ENCODE measurements at places on chromosomes 2 and 18.

GRCh38 chr2:11257964-11258363, 86.5 kb downstream of the ROCK2 start:
- DNase-seq: no peak

GRCh38 chr2:50395605-50396297, 636.2 kb downstream of the NRXN1 start:
- DNase-seq: no peak

DNA sequence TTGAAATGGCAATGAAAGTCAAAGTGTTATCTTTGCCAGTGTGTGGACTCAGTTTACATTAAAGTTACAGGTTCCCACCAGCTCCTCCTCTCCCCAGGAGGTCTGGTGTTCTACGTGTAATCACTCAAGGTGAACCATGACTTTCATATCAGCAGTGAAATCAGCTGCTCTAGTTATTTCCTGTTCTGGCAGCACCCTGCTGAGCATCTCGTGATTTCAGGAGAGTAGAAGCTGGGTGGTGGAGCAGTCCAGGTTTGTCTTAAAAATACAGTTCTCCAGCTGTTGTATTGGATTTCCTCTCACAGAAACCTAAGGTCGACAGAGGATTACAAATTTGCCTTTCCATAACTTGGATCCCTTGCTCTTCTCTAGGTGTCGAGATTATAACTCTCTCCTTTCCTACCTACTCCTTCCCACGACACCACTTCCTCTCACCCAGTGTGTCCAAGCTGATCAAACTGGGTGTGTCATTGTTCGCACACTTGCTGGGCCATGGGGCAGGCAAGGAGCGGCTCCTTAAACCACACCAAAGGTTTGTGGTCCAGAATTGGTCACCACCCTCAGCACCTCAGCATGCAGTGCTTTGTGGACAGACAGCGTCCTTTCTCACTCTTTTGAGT, 13.0 kb upstream of the ARHGAP25 start:
- no peak for DNase-seq

DNA sequence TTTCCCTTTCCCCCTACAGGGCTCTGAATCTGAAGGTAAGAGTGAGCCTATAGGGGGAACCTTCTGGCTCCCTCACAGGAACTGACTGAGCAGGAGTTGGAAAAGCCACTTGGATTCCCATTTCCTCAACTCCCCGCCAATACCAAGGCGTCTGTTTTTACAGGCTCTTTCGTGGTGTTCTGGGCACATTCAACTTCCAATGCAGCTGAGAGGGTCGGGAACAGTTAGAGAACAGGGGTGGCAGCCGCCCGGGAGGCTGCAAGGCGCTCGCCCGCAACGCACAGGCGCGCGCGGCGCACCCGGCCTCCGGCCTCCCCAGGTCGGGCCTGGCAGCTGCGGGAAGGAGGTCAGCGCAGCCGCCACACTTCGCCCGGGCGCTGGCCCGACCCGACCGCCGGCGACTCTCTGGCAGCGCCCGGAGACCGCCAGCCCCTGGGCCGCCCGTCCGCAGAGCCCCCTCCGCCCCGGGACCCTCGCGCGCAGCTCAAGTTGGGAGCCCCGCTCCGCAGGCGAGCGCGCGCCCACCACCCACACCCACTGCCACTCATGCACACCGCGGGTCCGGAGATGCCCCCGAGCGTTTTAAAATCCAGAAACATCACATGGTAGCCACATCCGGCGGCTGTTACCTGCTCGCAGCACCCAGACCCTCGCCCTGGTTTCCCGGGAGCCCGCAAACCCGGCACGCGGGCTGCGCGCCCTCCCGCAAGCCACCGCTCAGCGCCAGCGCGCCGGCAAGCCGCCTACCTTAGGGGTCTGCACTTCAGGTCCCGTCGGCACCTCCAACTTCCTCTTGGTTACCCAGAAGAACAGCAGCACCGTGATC, 816 bp downstream of the GALNT14 start:
- DNase-seq: no peak

DNA sequence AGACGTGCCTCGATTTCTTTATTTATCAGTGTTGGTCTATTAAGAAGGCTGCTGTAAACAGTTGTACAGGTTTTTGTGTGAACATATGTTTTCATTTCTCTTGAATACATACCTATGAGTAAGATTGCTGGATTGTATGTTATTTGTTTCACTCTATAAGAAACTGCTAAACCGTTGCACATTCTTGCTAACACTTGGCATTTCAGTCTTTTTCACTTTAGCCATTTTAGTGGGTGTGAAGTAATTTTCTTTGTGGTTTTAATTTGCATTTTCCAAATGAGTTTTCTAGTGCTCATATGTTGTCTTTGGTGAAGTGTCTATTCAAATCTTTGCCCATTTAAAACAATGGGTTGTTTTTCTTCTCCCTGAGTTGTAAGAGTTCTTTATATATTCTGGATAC, 221.5 kb upstream of the SMAD7 start:
- DNase-seq: no peak

GRCh38 chr2:212337486-212338343, 200.9 kb downstream of the ERBB4 start:
- no peak for DNase-seq

DNA sequence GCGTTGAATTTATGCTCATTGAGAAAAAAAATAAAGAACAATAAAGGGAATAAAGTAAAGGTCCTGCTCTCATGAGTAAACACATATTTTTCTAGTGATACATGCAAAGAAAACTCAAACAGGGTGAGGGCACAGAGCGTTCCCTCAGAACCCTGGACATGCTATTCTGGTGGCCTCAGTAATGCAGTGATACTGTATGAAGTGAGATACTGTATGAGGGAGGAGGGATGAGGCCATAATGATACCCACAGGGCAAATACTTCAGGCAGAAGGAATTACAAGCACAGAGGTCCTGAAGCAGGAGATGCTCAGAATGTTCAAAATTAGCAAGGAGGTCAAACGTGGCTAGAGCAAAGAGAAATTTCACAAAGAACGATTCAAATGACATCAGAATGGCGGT, 28.4 kb upstream of the RNU4ATAC start:
- no peak for DNase-seq

DNA sequence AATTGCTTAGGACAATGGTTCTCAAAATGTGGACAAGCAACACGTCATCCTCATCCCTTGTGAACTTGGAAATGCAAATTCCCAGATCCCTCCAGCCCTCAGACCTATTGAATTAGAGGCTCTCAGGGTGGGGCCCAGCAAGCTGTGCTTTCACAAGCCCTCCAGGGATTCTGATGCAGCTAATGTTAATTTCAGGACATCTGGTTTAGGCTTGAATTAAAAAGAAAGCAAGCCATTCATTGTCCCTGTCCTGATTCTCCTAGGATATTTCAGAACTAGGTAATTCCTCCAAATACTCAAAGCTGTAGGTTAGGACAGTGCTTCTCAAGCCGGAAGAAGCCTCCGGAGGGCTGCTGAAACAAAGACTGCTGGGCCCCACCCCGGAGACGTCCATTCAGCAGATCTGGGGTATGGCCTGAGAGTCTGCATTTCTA, 26.0 kb upstream of the GLI2 start:
- DNase-seq: no peak

DNA sequence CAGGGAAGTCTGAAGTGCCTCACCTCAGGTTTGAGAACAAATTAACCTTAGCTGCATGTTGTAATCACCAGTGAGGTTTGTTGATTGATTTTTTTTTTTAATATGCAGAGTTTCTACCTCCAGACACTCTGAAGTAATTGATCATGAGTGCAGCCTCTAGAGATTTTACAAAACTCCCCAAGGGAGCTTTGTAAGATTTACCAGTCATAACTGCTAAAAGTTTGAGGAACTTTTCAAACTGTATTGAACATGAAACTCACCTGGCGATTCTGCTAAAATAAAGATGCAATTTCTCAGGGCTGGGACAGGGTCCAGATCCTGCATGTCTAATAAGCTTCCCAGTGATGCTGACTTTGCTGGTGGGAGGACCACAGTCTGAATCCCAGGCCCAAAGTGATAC, 339.6 kb upstream of the DCC start:
- DNase-seq: no peak

DNA sequence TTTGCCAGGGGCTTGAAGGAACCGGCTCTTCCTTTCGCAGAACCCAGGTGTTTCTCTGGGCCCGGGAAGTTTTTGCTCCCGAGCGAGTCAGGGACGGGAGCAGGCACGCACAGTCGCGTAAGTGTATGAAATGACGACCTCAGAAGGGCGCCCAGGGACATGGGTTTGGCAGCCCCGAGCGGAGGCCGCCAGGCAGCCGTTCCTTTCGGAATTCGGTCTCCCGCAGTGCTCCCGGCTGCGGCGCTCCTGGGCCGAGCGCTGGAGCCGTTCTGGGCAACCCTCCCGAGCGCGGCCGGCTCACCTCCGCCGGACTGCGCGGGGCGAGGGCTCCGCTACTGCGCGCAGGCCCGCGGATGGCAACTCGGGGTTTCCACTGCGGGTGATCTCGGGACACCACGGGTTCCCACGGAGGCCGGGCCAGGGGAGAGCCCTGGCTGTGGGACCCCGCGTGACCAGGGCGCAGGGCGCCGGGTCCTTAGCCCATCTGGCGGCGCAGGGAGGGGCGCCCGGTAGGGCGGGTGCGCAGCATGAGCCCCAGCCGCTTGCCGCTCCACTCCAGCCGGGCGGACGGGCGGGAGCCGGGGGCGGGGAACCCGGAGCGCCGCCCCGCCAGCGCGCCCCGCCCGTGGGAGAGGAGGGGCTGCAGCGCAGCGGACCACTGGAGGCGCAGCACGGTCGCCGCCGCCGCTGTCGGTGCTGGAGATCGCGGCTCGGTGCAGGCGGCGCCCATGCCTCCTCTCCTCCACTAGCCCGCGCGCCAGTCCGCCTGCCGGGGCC, at the start of gene OSBPL6:
Gene OSBPL6 (plus strand): TSS at position 690 of the 777 bp plus-strand sequence. CDS start 111,673 bp downstream, outside the sequence.
- DNase-seq: peak; percentile 80

- DNase-seq: peak; percentile 93
These were observed 72.0 kb upstream of the ZCCHC2 start for GRCh38 chr18:62450546-62451410.

DNA sequence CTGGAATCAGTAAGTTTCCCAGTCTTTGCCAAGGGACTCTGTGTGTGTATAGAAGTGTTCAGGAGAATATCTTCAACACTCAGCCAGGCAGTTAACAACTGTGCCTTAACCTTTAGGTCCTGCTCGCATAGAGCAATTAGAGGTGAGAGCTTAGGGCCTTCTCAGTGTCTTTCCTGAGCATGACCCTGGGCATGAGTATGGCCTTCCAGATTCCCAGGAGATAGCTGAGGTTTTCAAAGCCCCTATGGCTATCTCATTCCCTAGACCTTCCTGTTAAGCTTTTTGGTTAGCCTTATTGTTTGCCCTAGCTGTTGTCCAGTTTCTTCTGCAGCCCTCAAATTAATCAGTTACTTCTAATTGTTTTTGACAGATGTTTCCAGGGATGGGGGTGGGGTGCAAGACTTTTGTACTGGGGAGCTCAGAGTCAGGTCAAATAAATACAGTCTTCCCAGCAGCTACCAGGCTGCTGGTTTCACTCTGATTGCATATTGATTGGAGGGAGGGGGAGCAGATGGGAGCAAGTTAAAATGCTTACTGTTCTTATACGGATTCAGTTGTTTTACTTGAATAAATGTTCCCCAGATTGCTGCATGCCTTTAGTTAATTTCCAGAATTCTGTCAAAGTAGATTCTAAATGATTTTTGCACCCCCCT, 23.1 kb downstream of the PDK1 start:
- no peak for DNase-seq

DNA sequence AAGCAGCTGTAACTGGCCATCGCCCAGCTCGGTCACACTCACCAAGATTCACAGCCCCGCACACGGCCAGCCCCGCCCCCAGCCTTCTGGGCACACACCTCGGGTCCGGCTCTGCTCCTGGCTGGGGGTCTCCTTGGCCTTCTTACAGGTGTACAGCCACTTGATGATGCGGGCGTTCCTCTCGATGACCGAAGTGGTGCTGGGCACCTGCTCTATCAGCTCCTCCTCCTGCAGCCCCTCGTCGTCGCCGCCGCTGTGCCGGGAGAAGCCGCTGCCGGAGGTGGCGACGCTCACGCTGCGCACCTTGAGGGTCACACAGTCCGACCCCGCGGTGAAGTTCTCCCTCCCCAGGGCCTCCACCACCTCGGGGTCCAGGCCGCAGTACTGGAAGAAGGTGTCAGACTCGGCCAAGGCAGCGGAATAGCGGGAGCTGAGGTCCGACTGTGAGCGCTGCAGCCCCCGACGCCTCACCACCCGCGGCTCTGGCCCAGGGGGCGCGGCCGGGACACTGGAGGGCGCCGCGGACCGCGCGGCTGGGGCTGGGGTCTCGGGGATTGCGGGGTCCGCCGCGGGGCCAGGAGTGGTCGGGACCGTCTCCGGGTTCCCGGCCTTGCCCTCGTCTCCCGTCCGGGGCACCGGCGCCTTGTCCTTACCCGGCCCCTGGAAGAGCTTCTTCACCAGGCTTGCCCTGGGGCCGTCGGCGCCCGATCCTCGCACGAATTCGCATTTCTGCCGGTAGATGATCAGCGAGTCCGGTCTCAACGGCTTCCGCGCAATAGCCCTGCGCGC, 769 bp downstream of the FAM110C start:
- DNase-seq: no peak

DNA sequence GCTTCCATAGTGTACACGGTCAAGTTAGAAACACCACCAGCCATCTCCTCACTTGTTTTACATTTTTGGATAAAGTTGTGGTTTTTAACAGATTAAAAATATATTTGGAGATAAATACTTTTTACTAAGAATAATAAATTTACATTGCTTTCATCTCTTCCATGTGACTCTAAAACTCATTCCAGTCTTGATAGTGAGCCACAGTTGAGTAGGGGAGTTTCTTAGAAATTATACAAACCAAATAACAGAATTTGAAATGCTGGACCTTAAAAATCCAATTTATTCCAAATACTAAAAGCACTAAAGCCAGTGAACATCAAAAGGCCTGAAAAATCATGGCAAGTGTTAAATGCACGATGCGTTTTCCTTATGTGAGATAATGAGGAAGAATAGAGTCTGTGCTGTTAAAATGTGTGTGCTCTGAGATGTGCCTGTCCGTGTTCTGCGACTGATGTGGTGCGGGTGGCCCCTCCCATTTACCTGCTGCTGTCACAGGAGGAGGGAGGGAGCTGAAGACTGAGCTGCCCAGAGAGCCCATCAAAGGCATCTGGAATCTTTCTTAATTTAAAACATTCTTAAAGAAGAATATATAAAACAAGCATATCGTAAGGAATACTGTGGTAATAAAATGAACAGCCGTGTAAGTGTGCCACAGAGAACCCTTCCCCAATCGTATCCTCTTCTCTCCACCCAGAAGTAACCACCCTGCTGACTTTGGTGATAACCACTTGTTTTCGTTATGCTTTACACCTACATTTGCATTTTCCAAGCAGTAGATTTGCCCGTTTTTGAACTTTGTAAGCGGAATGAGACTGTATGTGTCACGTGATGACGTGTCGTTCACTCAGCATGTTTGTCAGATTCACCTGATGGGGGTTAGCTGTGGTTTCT, 57.0 kb upstream of the TXNDC2 start:
- DNase-seq: peak; percentile 45

All from suppressor macrophage treated with lipopolysaccharide for 4 hours (primary cell).